ENCODE measurements at places on chromosomes 16 and 17.

GRCh38 chr17:4542726-4543191 lies 12.4 kb downstream of the MYBBP1A start:
- DNase-seq: no peak

DNA sequence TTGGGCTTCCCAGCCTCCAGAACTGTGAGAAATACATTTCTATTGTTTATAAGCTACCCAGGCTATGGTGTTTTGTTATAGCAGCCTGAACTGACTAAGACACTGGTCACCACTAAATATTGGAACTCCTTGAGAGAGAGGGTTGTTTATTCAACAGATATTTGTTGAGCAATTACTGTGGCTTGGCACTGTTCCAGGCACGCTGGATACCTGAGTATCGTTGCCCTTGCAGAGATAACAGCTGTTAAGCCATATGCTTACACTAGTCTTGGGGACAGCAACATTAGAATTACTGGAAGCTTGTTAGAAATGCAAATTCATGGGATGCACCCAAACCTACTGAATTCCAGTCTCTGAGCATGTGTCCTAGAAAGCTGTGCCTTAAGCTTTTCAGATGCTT lies 230.7 kb downstream of the HS3ST4 start:
- no peak for DNase-seq

DNA sequence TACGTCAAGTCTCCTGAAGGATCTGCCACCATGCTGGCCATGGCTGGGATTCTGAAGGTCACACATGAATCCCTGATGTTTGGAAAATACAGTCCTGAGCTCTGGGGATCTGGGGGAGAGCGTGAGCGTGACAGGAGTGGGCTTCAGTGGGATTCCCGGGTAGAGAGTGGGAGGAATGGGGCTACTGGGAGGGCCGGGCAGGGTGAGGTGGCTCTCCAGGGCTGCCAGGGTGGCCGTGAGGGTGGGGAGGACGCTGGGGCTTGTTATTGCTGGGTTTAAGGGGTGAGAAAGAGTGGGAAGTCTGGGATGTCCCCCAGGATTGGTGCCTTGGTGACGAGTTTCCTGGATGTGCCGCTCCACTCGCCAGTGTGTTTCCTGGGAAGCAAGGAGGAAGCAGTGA lies 31.3 kb downstream of the FOXL1 start:
- DNase-seq: no peak

DNA sequence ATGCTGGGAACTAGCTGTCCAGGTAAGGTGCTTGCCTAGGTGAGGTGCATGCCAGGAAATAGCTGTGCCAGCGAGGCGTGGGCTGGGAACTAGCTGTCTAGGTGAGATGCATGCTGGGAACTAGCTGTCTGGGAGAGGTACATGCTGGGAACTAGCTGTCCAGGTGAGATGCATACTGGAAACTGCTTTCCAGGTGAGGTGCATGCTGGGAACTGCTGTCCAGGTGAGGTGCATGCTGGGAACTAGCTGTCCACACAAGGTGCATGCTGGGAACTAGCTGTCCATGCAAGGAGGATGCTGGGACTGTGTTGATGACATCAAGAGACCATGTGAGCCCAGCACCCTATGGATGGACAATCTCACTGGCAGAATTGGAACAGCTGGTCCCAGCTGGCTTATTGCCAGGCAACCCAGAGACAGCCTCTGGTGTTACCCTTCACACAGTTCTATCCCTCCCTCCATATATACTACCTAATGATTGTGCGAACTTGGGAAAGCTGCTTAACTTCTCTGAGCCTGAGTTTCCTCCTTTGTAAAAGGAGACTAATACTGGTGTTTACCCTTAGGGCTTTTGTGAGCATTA lies 479.9 kb upstream of the RBFOX1 start:
- DNase-seq: no peak

GRCh38 chr16:152141-153128 lies at the start of gene HBZ:
Gene HBZ, plus strand, starts transcription at chr16:152644. Its CDS starts 266 bp downstream, at chr16:152910.
- DNase-seq: no peak

DNA sequence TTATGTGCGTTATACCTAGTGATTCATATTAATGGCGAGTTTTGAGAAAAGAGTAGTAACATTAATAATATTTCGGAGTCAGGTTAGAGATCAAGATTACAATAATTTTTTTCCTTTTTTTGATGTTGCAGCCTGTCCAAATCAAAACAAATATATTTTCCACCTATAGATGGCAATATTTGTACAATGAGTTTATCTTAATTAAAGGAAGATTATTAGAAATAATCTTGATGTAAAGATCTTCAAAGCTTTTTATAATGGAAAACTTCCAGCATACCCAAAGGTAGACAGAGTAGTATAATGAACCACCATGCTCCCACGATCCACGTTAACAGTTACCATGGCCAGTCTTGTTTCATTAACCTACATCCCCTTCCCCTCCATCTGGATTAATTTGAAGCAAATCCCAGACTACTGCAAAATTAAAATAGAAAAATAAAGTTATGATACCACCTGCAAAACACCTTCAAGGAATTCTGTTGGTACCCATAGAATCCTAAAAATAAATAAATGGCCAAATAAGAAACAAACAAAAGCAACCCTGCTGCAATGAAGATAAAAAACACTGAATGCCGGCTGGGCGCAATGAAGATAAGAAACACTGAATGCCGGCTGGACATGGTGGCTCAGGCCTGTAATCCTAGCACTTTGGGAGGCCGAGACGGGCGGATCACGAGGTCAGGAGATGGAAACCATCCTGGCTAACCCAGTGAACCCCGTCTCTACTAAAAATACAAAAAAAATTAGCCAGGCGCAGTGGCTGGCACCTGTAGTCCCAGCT lies 46.5 kb upstream of the GINS3 start:
- no peak for DNase-seq

All from DMS 273 treated with DMSO at 0.1 percent for 48 hours (cell line).